A549 treated with RU486 at 1 μM for 4 hours (cell line): ENCODE measurements at places on chromosomes 11 and 22. TPM values are rescaled to one million over a fixed set of nuclear protein-coding genes. Genes with fewer than 3 reads are reported as not detected.

P2RY6 gene
- 5.9 to 13.3 TPM (median 10.8 TPM) in 5 replicates for total RNA-seq

GLYAT gene
- not detected in 5 replicates for total RNA-seq

ADM gene
- total RNA-seq: 76.1 to 129 TPM (median 89.7 TPM) in 5 replicates

SLC25A18 gene
- 0.06 TPM in 1 of 5 replicates, not detected in the others for total RNA-seq

HBD gene
- total RNA-seq: not detected in 5 replicates

SHISA8 gene
- 0.13 to 0.26 TPM (median 0.18 TPM) in 5 replicates for total RNA-seq

LRRC4C gene
- not detected in 5 replicates for total RNA-seq
